ENCODE measurements at places on chromosomes 12 and 14.
A peak's percentile ranks its signal among the peaks of the same experiment; 100 is the strongest.

- DNase-seq, result no peak
Measured at GRCh38 chr14:53341324-53341723, 188.2 kb upstream of the DDHD1 start.

GRCh38 chr12:97560786-97561618 lies 98.4 kb downstream of the RMST start:
- no peak for DNase-seq

DNA sequence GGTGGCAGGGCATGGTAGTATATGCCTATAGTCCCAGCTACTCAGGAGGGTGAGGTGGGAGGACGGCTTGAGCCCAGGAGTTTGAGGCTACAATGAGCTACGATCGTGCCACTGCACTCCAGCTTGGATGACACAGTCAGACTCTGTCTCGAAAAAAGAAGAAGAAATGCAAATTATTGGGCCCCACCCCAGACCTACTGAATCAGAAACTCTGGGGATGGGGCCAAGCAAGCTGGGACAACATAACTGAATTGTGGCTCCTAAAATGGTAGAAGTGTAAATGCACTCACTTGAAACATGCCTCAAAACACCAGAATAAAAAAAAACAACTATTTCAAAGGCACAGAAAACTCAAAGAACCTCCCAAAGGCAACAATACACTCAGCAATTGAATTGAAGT lies 37.0 kb downstream of the CIT start:
- no peak for DNase-seq

- DNase-seq, result no peak
Measured at GRCh38 chr12:95766356-95767019, 24.1 kb downstream of the NTN4 start.

GRCh38 chr12:46698003-46698402 lies 127.8 kb downstream of the SLC38A4 start:
- no peak for DNase-seq

GRCh38 chr12:50220363-50220995 lies 53.3 kb upstream of the CERS5 start:
- DNase-seq, result peak; percentile 50

DNA sequence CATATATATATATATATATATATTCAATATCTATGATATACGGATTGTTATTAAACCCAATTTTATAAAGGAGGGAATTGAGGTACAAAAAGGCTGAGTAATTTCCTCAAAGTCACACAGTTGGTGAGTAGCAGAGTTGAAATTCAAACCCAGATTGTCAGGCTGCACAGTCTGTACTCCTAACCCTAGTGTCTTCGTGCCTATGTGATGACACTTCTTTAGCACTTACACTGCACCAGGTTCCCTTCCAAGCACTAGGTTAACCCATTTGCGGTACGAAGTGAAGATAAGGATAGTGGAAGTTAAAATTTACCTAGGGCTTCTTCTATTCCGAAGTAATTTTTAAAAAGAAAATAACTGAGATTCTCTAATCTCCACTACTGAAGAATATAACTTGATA lies 125.1 kb upstream of the TSPAN8 start:
- DNase-seq, result no peak

DNA sequence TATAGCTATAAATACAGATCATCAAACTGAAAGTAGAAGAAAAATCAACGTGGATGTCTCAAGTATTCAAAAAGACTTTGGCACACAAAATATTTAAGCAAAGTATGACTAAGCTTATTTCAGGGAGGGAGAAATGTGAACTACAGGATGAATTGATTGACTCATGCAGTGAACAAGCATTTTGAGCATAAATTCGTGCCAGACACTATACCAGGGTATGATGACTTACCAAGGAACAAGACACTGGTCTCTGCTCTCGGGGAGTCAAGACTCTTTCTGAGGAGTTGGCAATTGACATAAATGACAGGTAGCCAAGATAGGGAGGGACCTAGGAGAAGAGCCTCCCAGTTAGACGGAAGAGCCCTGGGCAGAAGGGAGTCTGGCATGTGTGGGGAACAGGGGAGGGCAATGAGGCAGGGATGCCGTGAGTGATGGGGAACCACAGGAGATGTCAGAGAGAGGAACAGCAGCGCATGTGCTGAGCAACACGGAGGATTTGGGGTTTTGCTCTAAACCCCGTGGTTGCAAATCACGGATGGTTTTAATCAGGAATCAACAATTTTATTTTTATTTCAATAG lies 115.2 kb downstream of the TMEM132D start:
- no peak for DNase-seq

GRCh38 chr14:104723651-104724406 lies at the start of gene ADSS1:
TSS of gene ADSS1 (plus strand) at chr14:104724229. CDS start at chr14:104724271, 42 bp downstream.
- peak; percentile 65 for DNase-seq

DNA sequence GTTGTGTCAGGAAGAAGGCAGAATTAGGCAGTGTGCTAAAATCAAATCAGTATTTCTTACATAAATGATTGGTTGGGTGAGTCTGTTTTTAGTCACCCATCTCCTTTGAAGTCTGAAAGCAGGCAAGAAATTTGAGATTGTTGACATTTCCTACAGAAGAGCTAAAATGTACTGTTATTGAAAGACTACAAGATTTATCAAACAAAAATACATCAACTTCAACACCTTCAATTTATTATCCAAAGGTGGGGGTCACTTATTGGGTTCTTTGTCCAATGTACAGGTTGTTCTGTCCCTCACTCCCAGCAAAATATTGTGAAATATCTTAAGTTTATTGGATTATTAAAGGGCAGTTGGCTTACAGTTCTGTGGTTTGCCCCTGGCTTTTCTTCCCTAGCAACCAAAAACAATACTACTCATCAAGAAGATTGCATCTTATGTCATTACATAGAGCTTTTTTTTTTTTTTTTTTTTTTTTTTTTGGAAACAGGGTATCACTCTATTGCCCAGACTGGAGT lies 20.6 kb upstream of the PKP2 start:
- DNase-seq, result no peak

DNA sequence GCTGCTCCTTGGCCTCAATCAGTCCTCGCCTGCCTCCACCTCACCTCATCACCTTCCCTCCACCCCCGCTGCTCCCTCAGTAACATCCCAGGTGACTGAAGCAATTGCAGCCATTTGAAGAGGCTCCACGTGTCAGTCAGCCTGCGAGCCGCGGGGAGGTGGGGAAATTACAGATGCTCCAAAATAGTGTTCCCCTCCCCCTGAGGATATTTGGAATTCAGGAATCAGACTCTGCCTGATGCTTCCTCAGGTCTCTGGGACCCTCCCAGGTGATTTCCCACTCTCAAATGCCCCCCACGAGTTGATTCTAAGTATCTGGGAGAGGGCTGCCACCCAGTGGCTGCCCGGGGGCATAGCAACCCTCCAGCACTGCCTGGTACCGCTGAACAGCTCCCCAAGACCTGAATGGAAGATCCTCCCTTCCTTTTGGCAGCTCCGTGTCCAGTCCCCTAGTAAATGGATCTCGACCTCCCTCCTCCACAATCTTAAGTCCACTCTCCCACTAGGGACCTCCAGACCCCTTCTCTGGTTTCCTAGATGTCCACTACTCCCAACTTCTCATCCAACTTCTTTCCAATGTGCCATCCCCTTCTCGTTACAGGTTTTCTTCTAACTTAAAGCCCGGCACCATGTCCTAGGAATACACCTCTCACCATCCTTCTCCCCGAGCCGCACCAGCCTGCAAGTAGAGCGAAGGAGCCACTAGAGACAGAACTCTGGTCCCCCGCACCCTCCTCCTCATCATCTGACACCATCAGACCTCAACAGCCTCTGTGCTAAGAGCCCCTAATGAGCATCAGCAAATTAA lies 1.4 kb upstream of the ASIC1 start:
- DNase-seq, result peak; percentile 79

GRCh38 chr14:20751963-20752562 lies 6.4 kb downstream of the EDDM3A start:
- no peak for DNase-seq

- no peak for DNase-seq
Measured at GRCh38 chr12:96323906-96324305, 76.3 kb downstream of the CDK17 start.

GRCh38 chr14:92486881-92487280 lies 26.7 kb upstream of the RIN3 start:
- DNase-seq, result peak; percentile 75

DNA sequence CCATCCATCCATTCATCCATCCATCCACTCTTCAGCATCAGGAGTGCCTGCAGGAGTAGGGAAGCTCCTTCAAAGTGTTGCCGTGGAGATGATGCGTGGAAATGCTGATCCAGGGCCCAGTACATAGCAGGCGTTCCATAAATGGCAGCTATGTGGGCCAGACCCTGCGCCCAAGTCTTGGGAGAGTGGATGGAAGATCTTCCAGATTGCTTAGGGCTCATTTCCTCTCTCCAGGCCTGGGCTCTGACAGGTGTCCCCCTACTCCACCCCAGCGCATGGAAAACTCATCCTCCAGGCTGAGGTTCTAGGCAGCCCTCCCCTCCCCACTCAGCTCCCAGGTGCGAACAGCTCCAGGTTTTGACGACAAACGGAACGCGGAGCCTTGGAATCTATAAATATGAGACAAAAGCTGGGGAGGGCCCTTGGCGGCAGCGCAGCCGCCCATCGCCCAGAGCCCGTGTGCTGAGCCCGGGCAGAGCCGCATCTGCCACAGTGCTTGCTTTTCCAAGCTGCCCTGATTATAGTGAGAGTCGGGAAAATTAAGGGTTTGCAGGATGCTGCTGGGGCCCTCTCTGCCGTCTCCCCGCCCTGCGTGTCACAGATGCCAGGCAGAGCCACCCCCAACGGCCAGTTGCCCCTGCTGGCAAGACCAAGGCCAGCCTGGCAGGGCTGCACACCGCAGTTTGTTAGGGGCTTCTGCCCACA lies 1.6 kb downstream of the BEGAIN start:
- DNase-seq, result no peak

DNA sequence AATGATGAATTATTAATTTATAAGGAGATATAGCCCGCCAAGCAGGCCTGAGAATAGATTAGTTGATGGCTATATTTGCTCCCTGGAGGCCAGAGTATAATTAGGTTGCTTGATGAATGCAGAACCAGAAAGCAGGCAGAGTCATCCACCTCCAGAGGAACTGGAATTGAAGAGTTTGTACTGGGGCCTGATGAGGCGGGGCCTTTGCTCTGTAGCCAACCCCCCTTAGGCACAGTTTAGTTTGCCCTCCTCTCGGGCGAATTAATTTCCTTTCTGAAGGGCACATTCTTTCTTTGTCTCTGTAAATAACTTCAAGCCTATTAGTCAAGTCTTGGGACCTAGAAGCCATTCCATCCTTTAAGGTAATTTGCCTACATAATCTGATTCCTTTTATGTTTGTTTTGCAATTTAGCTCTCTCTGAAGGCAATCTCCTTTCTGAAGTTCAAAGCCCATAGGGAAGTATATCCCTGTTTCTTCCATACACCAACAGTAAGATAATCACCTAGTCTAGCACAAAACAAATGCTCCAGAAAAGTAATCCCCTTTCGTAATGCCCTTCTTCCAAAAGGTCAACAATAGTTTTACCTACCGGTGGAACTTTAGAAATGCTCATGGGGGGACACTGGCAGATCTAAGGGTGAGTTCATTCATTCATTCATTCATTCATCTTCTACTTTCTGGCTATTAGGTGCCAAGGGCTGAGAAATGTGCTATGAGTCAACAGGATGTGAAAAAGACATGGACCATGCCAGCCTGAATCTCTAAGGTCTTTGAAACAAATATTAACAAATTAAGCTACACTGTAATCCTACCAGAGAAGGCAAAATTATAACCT lies 84.8 kb upstream of the NUDT4 start:
- DNase-seq, result no peak

DNA sequence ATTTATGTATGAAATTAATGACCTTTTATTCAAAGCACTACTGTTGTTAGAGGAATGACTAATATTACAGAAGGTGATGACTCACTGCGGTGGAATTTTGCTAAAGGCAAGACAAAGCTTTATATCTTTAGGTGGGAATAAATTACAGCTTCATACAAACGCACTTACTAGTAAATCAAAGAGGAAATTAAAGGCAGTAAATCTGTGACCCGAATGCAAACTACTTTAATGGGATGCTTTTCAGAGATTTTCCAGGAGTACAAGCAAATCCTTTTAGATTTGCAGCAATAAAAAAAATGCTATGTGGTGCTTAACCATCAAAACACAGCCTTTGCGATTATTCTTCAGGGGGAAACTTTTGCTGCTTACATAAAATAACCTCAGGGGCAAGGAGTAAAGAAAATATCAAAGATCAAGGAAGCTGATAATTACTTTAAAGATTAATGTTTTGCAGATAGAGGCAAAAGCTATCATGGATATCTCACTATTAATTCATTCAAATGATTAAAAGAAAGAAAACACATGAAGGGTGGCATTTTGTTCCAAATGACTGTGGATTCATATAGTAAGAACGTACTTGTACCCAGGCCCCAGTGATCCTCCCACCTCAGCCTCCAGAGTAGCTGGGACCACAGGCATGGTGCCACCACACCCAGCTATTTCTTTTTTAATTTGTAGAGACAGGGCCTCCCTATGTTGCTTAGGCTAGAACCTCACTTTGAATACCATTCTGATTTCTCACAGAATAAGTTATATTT lies 98.9 kb downstream of the DENND5B start:
- peak; percentile 17 for DNase-seq

DNA sequence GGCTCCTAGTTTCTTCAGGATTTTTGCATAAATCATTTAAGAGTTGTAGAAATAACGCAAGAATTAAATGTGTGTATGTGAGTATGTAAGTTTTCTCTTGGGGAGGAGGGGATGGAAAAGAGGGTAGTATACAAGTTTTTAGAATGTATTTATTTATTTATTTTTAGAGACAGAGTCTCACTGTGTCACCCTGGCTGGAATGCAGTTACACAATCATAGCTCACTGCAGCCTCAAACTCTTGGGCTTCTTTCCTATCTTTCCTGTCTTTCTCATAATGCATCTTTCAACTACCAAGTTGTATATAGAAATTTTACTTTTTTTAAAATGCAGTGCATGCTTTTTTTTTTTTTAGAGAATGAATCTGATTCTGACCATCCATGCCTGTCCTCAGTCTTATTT lies 269.0 kb upstream of the GARIN2 start:
- DNase-seq, result no peak
